ENCODE measurements at places on chromosomes 13 and 19.

GRCh38 chr19:38304352-38304865 is 358 bp downstream of the C19orf33 start:
- no peak for DNase-seq

DNA sequence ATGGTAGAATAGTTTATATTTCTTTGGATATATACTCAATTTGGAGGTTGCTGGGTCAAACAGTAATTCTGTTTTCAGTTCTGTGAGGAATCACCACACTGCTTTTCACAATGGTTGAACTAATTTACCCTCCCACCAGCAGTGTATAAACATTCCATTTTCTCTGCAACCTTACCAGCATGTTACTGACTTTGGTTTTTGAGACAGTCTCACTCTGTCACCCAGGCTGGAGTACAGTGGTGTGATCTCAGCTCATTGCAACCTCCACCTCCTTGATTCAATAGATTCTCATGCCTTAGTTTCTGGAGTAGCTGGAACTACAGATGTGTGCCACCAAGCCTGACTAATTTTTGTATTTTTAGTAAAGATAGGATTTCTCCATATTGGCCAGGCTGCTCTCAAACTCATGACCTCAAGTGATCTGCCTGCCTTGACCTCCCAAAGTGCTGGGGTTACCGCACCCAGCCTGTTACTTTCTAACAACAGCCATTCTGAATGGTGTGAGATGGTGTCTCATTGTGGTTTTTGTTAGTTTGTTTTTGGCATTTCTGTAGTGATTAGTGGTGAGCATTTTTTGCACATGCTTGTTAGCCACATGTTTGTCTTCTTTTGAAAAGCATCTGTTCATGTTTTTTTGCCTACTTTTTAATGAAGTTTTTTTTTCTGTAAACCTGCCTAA is 12.5 kb downstream of the ZNF714 start:
- no peak for DNase-seq

- DNase-seq, result no peak
Measured at GRCh38 chr19:4878491-4878968, 11.1 kb upstream of the PLIN3 start.

DNA sequence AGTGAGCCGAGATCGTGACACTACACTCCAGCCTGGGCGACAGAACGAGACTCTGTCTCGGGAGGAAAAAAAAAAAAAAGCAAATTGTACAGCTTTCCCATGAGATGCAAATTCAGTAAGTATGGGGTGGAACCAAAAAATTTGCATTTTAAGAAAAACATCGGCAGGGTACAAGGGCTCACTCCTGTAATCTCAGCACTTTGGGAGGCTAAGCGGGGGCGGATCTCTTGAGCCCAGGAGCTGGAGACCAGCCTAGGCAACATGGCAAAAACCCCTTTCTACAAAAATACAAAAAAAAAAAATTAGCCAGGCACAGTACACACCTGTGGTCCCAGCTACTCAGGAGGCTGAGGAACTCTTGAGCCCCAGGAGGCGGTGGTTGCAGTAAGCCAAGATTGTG is 91.2 kb downstream of the ELF1 start:
- DNase-seq, result no peak

DNA sequence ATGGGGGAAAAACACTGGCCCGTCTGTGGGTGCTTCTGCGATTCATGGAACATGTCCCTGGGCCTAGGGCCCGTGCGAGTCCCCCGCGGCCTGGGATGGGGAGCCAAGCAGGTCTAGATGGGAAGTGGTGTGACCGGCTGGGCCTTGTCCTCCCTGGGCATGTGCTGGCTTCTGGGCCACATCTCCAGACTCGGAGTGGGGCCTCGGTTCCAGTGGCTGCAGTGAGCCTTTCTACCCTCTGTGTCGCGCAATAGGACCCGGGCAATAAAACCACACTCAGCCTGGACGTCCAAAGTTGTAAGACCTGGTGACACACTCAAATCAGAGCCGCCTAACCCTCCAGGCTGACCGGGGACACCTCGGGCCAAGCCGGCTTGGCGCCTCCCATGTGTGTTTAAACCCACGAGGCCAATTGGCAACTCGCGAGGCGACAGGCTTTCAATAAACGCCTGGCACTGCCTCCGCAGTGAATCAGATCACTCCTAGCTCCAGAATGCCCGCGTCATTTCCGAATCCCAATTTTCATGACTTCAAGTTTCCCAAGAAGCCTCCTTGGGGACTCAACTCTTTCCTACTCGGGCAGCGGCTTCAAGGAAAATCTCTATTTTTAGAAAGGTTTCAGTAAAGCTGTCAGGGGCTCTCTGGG is 57.3 kb downstream of the KLF2 start:
- no peak for DNase-seq

DNA sequence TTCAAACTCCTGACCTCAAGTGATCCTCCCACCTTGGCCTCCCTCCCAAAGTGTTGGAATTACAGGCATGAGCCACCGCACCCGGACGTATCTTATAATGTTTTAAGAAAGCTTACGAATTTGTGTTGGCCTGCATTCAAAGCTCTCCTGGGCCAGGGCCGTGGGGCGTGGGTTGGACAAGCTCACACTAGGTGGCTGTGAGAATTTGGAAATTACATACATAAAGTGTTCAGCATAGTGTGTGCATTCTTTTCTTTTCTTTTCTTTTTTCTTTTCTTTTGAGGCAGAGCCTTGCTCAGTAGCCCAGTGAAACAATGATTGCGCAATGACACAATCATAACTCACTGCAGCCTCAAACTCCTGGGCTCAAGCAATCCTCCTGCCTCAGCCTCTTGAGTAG is 2.6 kb downstream of the ZSWIM4 start:
- no peak for DNase-seq

All from erythroblast (primary cell).